ENCODE measurements at places on chromosomes 2 and 18.

- DNase-seq: no peak
Observed at GRCh38 chr18:23105581-23106219, 29.6 kb upstream of the CABLES1 start.

DNA sequence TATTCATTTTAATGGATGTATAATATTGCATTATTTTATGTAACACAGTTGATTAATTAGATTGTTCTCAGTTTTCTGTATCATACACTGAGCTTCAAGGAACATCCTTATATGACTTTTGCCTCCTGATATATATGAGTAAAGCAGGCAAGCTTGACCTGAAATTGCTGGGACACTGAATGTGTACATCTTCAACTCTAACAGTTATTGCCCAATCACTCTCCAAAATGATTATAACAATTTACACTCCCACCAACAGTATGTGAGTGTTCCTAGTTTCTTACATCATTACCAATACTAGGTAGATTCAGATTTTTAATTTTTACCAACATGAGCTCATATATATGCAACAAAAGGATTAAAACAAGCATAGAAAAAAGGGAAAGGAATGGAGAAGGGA lies 379.4 kb downstream of the SETBP1 start:
- no peak for DNase-seq

DNA sequence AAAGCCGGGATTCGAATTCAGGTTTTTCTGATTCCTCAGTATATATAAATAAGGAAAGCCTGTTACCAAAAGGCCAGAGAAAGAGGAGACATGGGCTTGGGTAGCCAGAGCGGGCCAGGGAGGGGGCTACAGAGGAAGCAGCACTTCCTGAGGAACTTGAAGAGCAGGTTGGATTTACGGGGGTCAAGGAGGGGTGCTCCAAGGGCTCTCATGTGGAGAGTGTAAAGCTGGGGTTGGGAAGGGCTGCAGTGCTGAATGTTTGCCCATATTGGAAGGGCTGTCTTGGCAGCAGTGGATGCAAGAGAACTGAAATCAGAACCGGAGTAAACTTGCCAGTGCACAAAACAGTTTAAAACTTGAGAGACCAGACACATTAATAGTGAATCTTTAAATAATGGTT lies 511.5 kb downstream of the CNTNAP5 start:
- DNase-seq: no peak

DNA sequence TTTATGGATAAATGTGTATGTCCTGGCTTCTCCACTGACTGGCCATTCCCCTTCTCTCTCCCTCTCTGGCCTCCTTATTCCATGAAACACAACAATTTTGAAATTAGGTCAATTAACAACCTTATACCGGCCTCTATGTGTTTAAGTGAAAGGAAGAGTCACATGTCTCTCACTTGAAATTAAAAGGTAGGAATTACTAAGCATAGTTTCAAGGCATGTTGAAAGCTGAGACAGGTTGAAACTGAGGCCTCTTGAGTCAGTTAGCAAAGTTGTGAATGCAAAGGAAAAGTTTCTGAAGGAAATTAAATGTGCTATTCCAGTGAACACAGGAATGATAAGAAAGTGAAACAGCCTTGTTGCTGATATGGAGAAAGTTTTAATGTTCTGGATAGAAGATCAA lies 69.7 kb downstream of the ADAM23 start:
- no peak for DNase-seq

GRCh38 chr2:1642993-1643619 lies 101.2 kb downstream of the PXDN start:
- DNase-seq: no peak

GRCh38 chr2:64354857-64355680 lies 98.9 kb upstream of the LGALSL start:
- no peak for DNase-seq

- DNase-seq: no peak
Observed at GRCh38 chr18:45525301-45525700, 90.0 kb upstream of the SLC14A2 start.

Measured in NCI-H2171 treated with DMSO at 0.1 percent for 48 hours (cell line).